ENCODE measurements at places on chromosomes 3 and 15.

DNA sequence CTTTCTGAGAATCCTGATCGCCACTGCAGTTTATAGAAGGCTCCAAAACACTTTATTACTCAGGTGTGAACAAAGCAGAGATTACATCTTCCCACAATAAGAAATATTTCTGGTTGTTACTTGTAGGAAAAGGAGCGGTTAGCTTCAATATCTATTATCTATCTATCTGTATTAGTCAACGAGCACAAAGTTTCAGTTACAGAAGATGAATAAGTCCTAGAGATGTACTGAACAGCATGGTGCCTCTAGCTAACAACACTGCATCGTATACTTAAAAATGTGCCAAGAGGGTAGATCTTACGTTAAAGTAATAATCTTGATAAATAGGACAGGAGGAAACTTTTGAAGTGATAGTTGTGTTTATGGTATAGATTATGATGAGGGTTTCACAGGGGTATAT is 10.9 kb upstream of the CCR3 start:
- no peak for DNase-seq

- DNase-seq = no peak
Measured at GRCh38 chr3:160435747-160436146, 13.8 kb downstream of the TRIM59 start.

DNA sequence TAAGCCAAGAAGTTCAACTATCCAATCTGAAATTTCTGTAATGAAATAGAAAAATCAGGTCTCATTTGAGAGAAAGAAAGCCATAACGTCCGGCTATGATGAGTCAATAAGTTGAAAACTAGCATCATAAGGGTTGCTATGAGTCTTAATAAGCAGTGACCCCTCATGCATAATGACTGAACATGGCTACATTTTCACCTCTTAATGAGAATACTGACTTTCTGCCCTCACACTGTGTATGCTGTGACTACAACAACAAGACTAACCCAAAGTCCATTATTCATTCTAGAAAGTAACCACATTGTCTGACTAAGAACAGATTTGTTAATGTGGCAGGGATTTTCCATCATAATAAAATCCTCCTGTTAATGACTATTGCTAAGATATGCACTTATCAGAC is 884.0 kb upstream of the CADM2 start:
- DNase-seq = no peak

- no peak for DNase-seq
Measured at GRCh38 chr3:69542089-69542804, 156.4 kb upstream of the FRMD4B start.

DNA sequence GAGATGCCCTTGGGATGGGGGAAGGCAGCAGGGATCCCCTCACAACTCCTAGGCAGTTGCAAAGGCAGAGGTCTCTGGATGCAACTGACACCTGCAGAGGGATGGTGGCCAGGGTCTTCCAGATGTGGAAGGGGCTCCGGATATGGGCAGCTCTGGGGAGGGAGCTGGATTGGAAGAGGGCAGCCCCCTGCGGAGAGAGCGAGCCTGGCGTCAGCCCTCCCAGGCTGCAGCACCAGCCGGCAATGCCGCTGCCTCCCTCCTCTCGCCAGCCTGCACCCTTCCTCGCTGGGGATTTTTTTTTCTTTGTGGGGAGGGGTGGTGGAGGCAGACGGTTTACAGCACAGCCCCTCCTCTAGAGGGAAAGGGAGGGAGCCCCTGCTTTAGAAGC is 1.6 kb downstream of the INSYN1 start:
- no peak for DNase-seq

DNA sequence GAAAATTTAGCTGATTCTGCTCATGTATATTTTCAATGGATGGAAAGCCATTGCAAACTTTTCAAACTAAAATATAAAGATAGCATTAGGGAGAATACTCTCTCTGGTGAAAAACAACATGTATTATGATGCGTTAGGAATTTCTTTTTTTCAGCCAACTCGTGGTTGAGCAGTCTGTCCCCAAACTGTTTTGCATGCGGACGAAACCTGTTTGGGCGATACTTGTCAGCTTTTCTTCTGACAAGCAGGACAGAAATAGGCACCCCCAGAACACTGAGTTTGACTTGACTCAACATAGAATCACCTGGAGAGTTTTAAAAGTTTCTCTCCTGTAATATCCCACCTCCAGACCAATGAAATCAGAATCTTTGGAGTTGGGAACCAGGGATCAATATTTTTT is 417.5 kb upstream of the TPRG1 start:
- DNase-seq = no peak

DNA sequence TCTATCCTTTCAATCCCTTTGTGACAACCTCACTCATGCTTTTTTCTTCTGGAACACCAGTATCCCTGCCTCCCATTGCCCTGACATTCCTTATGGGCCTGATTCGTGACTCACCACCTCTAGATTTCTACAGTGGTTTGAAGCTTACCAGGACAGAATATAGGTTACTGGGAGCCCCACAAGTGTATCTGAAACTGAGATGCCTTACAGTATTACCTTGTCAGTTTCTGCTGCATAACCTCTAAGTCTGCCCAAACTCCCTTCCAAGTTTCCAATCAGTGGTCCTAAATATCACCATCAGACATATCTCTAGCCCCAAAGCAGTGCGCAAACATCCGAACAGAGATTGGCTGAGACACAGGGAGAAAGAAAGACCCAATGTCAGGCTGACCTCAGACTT is 5.6 kb downstream of the CPB1 start:
- no peak for DNase-seq

GRCh38 chr3:60160822-60161748 is 1090.2 kb downstream of the FHIT start:
- no peak for DNase-seq

- DNase-seq = no peak
Measured at GRCh38 chr15:47523681-47524475, 193.4 kb upstream of the SEMA6D start.

DNA sequence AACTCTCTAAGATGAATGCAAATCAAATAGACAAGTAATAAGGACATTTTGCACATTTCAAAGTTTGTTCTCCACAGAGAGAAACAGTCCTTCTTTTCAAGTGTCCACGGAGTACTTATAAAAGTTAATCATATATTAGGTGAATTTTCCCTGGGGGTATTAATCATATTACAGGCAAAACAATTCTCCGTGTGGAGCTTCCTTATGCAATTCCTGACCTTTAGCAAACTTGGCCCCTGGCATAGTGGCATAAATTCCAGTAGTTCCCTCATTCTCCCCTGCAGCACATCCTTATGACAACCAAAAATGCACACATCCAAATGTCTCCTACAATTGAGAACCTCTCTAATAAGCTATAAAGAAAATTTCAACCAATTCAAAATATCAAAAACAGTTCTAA is 34.4 kb downstream of the FSIP1 start:
- DNase-seq = no peak

- no peak for DNase-seq
Measured at GRCh38 chr3:11154036-11154952, at the start of gene HRH1. HRH1 (plus strand) TSS chr3:11154493; CDS start chr3:11259038, 104,545 bp downstream.

DNA sequence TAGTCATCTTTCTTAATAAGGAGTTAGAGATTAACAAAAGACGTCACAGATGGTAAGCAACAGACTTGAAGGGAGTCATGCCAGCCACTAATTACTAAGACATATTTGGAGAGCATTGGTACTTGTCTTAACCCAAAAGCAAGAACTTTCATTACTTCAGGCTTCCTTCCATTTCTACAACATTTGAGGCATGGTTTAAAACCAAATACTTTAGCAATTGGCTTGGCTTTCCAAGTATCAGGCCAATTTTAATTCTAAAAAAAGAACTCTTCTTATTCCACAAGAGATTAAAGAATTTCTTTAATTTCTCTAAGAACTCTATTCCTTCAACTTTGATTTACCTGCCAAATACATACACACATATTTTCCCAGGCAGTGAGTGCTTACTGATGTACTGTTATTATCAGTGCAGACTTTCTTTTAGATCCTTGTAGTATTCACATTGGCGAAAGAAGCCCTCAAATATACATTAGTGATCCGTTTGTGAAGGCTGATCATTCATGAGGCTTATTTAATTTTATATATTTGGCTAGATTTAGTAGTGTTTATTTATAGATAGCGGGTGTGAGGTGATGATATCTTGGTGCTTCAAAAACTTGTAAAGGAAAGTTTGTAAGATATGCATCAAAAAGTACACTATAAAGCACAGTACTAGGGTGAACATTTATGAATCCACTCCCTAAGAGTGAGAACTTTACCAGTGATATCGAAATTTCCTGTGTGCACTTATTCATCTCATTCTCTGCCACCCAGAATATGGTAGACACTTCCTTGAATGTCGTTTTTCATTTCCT is 229.2 kb downstream of the MFSD1 start:
- DNase-seq = no peak

GRCh38 chr3:98809557-98809956 is 46.4 kb downstream of the ST3GAL6 start:
- DNase-seq = no peak
